Activated naive CD4-positive, alpha-beta T cell (primary cell): ENCODE measurements at places on chromosomes 4 and X.

DNA sequence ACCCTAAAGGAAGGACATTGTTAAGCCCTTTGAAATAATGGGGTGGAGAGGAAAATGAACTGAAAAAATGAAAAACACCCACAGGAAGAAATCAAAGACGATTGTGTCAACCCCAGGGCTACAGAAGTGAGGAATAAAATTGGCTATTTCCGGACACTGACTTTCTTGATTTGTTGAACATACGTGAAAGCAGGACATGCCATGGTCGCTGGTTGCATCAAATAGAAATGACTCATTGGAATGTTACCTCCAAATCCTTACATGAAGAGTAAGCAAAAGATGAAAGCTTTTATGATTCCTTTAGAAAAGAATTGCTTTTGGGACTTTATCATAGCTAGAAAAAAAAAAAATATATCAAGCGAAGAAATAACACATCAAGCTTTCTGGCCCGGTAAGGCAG lies 75.3 kb downstream of the DCUN1D4 start:
- no peak for DNase-seq

DNA sequence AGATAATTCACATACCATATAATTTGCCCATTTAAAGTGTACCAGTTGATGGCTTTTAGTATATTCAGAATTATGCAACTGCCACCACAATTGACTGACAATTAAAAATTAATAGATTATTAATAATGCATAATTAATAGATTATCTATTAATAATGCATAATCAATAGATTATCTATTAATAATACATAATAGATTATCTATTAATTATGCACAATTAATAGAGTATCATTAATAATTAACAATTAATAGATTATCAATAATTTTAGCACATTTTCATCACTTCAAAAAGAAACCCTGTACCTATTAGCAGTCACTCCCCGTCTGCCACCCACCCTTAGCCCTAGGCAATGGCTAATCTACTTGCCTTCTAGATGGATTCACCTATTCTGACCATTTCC lies 108.6 kb upstream of the NR3C2 start:
- no peak for DNase-seq

DNA sequence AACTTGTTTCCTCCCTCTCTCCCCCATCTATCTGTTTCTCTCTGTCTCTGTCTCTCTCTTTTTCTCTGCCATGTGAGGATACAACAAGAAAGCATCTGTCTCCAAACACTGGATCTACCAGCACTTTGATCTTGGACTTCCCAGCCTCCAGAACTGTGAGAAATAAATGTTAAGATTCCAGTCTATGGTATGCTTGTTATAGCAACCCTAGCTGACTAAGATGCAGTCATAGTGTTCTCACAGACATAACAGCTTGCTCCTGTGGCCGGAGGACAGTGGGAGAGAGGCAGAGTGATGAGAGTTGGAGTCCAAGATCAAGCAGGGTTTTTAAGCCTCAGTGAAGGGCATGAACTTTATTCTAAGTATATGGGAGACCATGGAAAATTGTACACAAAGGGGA lies 8.8 kb upstream of the NKX3-2 start:
- no peak for DNase-seq

GRCh38 chrX:39507034-39507433 lies 590.7 kb downstream of the BCOR start:
- no peak for DNase-seq

GRCh38 chr4:18689308-18690115 lies 668.0 kb upstream of the LCORL start:
- DNase-seq: no peak

DNA sequence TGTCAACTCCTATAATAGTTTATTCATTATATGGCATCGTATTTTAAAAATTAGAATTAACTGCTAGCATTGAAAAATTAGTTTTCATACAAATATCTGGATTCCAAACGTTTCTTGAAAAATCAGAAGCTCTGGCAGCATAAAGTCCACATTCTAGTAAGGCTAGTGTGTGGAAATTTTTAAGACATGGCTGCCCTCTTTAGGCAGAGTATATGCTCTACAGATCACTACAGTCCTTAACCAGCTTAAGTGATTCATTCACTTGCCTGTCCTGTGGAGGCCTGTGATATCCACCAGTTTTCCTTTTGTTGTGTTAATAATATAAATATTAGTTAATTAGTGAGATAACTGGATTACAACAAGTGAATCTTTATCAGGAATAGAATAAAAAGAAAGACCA lies 287.2 kb downstream of the OPHN1 start:
- DNase-seq: no peak

GRCh38 chr4:136329042-136329662 lies 1203.1 kb downstream of the PCDH18 start:
- no peak for DNase-seq

DNA sequence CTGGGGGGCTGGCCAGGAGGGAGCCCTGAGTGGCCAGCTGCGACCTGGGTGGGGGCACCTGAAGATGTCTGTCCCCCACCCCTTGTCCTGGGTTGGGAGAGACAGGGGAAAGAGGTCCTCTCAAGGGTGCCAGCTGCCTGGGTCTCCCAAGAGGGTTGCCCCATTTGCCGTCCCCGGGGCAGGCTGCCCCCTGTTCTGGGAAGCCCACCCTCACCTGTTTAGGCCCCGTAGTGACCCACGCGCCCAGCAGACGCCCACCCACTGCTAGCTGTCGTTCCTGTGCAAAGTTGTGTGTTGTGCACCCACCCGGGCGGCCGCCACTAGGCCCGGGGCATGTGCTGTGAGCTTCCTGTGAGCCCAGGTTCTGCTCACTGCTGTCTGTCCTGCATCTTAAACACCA lies 25.5 kb upstream of the PNMA3 start:
- no peak for DNase-seq

GRCh38 chr4:144350706-144351105 lies 210.2 kb upstream of the GYPA start:
- no peak for DNase-seq

GRCh38 chr4:96677499-96677898 lies 837.6 kb downstream of the PDHA2 start:
- no peak for DNase-seq

DNA sequence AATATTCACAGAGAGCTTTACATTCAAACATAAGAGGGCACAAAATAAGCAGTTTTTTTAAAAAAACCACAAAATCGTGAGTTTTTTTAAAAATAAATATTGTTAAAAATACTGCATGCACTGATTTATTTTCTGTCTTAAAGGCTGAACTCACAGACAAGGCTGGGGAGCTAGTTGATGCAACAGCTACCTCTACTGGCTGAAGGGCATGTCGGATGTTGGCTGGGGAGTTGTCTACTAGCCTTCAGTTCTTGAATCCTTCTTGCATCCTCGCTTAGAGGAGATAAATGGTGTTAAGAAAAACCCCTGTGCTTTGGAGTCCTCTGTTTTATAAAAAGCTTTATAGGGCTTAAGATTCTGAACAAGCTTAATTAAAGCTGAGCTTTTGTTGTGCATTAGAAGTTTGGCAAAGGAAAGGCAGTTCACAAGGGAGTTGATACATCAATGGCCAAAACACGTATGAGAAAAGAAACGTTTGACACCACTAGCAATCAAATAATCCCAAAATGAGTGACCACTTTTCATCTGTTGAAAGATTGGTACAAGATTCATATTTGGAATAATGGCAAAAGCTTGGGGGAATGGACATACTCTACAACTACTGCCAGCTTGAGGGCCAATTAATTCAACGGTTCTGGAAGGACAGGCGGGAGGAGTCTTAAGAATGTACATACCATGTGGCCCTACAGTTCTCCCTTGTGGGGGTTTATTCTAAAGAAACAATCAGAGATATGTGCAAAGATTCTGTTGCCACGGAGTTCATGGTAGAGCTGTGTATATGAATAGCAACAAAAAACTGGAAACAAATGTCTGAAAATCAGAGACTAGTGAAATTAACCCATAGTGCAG lies 94.7 kb downstream of the SEL1L3 start:
- no peak for DNase-seq

GRCh38 chr4:93436000-93436626 lies 392.4 kb upstream of the ATOH1 start:
- no peak for DNase-seq

DNA sequence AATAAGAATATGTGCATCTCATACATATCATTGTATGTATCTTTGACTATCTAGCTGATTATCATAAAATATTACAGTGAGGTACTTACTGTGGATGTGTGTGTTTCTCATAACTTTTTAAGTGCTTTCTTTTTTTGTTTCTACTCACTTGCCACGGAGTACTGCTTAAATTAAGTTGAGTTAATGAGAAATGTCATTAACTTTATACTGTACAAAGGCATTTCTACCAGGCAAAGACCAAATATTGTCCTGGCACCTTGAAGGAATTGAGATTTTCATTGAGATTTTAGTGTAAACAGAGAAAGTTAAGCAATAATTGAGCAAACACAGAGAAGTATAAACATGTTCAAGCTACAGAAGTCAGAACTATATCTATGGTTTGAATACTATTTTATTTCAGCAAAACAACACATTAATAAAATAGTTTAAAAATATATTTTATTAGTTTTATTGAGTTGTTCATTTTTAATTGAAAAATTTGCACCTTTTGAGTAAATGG lies 1750.0 kb downstream of the PCDH7 start:
- no peak for DNase-seq

DNA sequence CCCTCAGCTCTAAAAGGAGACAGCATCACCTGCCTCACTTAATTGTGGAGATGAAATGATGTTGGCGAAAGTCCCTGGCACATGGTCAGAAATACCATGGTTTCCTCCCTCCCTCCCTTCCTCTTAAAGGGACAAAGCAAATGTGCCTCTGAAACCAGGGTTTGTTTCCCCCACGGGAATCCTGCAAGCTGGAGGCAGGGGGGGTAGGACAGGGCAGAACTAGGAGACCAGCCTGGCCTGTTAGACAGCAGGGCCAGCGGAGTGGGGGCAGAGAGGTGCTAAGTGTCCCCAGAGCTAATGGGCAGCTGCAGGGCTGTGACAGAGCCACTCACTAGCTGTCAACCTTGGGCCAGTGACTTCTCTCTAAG lies 5.7 kb downstream of the RTL5 start:
- DNase-seq: no peak

DNA sequence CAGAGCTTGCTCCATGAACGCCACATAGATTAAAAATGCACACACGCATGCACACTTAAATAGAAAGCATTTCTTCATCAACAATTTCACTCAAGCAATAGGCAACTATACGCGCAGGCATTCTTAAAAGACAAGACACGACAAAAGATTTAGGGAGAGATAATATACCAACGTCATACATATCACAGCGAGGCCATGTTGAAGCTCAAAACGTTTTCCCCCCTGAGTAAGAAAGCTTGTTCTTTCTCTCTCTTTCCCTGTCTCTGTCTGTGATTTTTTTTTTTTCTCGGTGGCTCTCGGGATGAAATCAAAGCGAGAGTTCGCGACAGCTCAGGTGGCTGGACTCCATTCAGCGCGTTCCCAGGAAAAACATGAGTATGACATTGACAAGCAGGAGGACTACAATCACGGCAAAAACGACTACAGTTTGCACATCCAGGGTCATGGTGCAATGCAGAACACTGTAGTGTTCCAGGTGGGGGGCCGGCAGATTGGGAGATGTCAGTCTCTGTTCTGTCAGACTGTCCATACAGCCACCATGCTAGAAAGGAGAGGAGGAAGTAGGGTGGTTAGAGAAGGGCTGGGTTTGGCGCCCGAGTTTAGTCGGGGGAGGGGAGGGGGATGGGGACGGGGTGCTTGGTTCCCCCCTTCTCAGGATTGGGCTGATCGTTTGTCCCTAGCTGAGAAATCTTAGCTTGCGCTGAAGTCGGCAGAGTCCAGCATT lies 30.7 kb downstream of the ARHGEF9 start:
- no peak for DNase-seq

GRCh38 chr4:143433231-143433630 lies 80.3 kb upstream of the SMARCA5 start:
- DNase-seq: no peak

DNA sequence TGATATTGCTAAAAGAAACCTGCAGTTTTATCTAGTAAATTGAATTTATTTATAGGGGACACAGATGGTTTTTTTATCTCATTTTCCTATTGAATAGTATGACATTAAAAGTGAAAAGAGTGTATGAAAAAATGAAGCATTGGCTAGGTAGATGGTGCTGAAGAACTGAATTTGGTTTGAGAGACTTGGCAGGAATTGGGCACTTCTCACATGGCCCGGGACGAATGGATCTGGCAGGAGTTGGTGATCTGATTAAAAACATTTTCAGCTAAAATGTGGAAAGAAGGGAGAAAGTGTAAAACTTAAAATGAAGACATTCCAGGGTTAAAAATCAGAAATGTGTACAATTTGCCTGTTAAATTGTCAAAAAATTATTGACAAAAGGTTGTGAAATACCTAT lies 1088.5 kb upstream of the PABPC4L start:
- no peak for DNase-seq

GRCh38 chr4:114654592-114654991 lies 56.0 kb downstream of the UGT8 start:
- no peak for DNase-seq

- DNase-seq: no peak
Measured at GRCh38 chr4:43718369-43718768, 730.2 kb downstream of the KCTD8 start.

DNA sequence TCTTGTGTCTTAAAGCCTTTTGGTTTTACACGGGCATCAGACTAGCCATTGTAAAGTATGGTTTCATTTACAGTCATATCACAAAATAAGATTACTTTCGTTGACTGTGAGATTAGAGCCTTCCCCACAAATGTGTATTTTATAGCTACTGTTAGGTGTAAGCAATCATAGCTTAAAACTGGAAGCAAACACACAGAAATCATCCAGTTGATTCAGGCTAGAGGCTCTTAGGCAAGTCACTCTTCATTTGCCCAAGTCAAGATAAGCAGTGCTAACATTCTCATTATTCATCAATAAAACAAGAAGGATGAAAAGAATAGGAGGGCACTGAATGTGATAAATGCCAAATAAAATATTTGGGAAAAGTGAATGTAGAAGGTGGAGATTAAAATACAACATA lies 448.7 kb upstream of the FAM241A start:
- DNase-seq: no peak

GRCh38 chr4:160372390-160372789 lies 1269.5 kb downstream of the RAPGEF2 start:
- no peak for DNase-seq

DNA sequence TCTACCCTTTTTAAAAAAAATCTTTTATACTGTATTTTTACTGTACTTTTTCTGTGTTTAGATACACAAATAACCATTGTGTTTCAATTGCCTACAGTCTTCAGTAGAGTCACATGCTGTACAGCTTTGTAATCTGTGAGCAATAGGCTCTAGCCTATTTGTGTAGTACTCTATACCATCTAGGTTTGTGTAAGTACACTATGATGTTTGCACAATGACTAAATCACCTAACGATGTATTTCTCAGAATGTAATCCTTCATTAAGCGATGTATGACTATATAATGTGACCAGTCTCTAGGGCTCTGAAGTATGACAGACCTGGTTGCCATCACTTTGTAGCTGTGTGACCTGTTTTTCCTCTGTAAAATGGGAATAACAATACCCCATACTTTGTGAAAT lies 14.2 kb upstream of the DCAF4L1 start:
- no peak for DNase-seq

DNA sequence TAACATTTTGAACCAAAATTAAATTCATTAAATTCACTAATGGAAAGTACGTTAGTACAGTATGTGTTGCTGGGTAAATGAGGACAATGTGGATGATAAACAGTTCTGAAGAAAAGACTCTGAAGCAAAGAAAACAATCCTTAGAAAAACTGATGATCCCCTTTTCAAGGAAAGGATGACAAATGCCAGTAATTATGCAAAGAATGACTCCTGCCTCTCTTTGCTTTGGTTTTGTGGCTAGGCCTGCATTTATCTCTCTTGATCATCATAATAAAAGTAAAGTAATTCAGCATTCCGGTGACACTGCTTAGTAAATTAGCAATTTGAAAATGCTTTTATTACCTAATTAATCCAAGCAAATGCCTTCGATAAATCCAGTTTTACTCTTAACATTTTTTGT lies 652.2 kb upstream of the DIPK2B start:
- no peak for DNase-seq
